Spinal cord (tissue), 10 donors: ENCODE measurements at places on chromosomes 3 and 15. TPM values are rescaled to one million over a fixed set of nuclear protein-coding genes. Genes with fewer than 3 reads are reported as not detected.

DNA sequence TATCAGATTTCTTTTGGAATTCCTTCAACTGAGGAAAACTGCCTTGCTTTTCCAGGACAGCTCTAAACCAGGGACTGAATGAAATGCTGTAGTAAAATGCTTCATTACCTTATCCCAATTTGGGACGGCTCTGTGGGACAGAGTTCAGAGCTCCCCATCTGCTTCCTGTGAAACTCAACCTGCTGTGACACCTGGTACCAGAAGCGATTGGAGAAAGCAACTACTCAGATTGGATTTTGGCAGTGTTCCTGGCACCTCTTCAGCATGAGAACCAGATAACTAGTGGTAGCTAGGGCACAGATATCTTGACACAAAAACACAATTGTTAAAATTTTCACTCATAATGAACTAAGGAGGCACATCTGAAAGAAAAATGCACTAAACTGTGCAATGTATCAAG, 539.1 kb downstream of the SI start:
- H3K36me3 ChIP-seq = no peaks in the 10 kb centered on the region
- H3K4me1 ChIP-seq = no peaks in the 10 kb centered on the region
- no peak overlapping the region for H3K4me3 ChIP-seq
- H3K27ac ChIP-seq = no peak overlapping the region

The RARRES1 gene
- total RNA-seq = 10.2 TPM

DNA sequence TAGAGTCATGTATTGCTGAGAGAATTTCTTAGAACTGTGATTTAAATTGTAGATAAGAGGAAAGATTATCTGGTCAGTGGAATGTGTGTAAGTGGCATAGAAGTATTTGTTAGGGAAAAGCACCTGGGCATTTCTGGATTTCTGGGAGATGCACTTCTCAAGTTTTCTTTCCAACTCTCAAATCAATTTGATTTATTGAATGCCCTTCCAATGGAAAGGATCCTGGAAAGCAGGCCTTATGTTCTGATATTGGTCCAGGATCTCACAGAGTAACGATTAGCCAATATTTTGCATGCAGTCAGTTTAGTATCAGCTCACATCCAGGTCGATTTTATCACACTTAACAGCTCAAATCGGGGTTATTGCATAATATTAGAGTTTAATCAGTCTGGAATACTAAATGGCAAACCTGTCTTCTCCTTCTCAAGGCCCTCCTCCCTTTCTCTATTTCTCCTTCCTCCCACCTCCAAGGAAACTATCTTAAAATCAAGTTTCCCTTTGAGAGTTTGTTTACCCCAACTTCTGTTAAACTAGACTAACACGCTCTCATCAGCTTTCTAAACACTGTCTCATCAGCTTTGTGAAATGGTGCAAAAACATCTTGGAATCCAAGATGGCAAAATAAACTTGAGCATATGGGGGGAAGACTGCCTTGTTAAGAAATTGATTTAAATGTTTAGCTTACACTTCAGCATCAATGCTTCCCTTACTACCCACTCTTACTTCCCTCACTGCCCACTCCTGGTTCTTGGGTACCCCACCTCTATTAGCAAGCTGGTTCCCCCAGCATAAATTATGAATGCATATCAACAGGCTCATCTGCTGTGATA, 9.5 kb downstream of the SOX2 start:
- H3K27ac ChIP-seq = peak overlapping the region; percentile 88
- H3K27me3 ChIP-seq = peaks cover 96% of the 10 kb centered on the region
- DNase-seq = peak; percentile 13
- H3K36me3 ChIP-seq = peaks cover 3% of the 10 kb centered on the region
- peaks cover 37% of the 10 kb centered on the region for H3K4me1 ChIP-seq
- peak overlapping the region; percentile 74 for H3K4me3 ChIP-seq

GRCh38 chr3:124785973-124786372, 55.7 kb downstream of the UMPS start:
- peaks cover 16% of the 10 kb centered on the region for H3K4me1 ChIP-seq
- no peak overlapping the region for H3K27ac ChIP-seq
- no peak overlapping the region for H3K4me3 ChIP-seq
- H3K27me3 ChIP-seq = no peaks in the 10 kb centered on the region
- no peak for DNase-seq

DNA sequence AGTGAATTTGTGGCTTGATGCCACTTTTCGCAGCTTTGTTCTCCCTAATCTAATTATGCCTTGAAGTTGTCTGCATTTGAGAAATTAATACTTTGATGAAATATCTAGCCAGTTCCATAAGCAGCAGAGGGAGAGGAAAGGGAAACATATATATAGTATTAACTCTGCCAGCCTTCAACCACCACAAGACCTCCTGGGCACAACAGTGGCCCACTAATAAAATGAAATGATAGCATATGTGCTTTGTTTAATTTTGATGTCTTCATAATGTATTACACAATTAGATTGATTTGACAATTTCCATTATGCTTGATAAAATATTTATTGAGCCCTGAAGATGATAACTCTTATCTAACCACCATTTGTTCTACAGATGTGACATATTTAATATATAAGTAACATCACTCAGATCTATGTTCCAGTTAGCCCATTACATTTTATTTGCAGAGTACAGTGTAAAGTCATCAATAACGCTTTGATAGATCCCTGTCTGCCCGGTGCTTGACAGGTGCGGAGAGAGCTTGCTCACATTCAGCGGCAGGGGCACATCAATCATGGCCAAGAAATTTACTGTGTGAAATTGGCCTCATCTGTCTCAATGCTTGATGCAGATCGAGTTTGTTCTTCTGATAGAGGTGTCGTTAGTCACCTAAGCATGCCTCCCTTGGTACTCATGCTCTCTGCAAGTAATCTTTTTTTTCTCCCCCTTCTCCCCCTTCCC, 187.4 kb downstream of the MECOM start:
- no peak overlapping the region for H3K4me3 ChIP-seq
- H3K4me1 ChIP-seq = no peaks in the 10 kb centered on the region
- no peaks in the 10 kb centered on the region for H3K27me3 ChIP-seq
- no peak overlapping the region for H3K27ac ChIP-seq
- DNase-seq = peak; percentile 76

The FEM1B gene
- total RNA-seq = 86.7 TPM

DNA sequence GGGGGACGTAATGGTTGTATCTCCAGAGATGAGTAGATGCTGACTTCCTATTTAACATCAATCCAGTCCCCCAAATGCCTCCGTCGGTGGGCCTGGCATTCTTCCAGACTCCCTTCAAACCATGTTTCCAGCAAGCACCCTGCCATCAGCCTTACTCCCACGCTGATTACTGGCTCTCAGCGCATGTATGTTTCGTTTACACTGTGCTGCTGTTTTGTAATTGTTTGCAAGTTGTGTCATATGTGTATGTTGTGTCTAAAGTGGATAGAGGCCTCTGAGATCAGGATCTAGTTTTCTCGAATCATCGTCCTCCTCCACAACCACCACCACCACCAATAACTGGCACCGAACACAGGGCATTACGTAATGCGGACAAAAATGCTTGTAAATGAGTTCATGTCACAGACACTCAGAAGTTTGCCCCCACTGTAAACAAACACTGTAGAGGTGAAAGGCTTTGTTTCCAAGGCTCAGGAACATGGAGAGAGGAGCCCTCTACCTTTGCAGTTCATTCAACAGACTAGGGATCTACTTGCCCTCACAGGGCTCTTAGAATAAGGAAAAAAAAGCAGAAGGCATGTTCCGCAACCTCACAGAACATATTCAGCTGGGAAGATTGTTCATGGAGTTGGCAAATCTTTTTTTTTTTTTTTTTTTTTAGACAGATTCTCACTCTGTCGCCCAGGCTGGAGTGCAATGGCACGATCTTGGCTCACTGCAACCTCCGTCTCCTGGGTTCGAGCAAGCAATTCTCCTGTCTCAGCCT, 46.1 kb upstream of the SEMA4B start:
- H3K27me3 ChIP-seq = no peaks in the 10 kb centered on the region
- no peak overlapping the region for H3K4me3 ChIP-seq
- H3K4me1 ChIP-seq = peaks cover 19% of the 10 kb centered on the region
- H3K27ac ChIP-seq = no peak overlapping the region

- no peaks in the 10 kb centered on the region for H3K36me3 ChIP-seq
- H3K27me3 ChIP-seq = no peaks in the 10 kb centered on the region
- H3K4me1 ChIP-seq = no peaks in the 10 kb centered on the region
- H3K27ac ChIP-seq = no peak overlapping the region
Measured at GRCh38 chr3:18772699-18773305, 347.7 kb upstream of the SATB1 start.

The GOLGA6B gene
- not detected for total RNA-seq

GRCh38 chr3:195666-196065, 897 bp upstream of the CHL1 start:
- peaks cover 8% of the 10 kb centered on the region for H3K4me1 ChIP-seq
- no peaks in the 10 kb centered on the region for H3K27me3 ChIP-seq
- no peaks in the 10 kb centered on the region for H3K36me3 ChIP-seq

The TMCO5A gene
- not detected for total RNA-seq

- no peak for DNase-seq
- no peaks in the 10 kb centered on the region for H3K4me1 ChIP-seq
- H3K27me3 ChIP-seq = no peaks in the 10 kb centered on the region
- no peak overlapping the region for H3K27ac ChIP-seq
- no peaks in the 10 kb centered on the region for H3K36me3 ChIP-seq
Measured at GRCh38 chr15:91135201-91136130, 35.4 kb downstream of the SV2B start.

The AP3B2 gene
- 19.3 TPM for total RNA-seq

The SLC22A14 gene
- total RNA-seq = 0.10 TPM

The ST3GAL6 gene
- 14.2 TPM for total RNA-seq

GRCh38 chr3:127156338-127157050, 36.4 kb upstream of the PRR23E start:
- DNase-seq = no peak
- no peak overlapping the region for H3K4me3 ChIP-seq
- H3K36me3 ChIP-seq = no peaks in the 10 kb centered on the region
- H3K27me3 ChIP-seq = no peaks in the 10 kb centered on the region
- H3K27ac ChIP-seq = no peak overlapping the region

DNA sequence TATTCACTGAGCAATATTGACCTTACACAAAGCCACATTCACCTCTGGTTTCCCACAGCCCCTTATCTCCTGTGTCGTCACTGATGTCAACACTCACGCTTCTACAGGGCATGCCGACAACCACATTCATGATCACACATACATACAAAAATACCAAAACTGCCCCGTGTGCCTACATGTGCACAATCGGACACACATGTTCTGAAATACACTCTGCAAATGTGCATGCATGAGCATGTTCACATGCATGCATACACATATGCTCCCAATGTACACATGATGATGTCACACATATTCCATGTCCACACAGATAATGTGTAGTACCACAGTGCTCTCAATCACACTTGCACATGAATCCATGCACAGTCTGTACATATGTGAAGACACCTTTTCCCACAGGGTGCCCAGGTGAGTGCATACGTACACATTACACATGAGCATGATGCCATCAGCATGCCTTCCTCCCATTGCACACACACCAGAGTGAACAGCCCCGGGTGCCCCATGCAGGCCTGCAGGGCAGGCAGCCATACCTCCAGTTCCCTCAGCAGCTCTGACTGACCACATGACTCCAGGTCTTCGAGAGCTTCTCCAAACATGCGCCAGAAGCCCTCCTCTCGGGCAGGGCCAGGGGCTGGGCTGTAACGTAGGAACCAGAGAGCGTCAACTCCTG, 37.0 kb downstream of the GRIP2 start:
- H3K36me3 ChIP-seq = peaks cover 25% of the 10 kb centered on the region
- no peak overlapping the region for H3K4me3 ChIP-seq

DNA sequence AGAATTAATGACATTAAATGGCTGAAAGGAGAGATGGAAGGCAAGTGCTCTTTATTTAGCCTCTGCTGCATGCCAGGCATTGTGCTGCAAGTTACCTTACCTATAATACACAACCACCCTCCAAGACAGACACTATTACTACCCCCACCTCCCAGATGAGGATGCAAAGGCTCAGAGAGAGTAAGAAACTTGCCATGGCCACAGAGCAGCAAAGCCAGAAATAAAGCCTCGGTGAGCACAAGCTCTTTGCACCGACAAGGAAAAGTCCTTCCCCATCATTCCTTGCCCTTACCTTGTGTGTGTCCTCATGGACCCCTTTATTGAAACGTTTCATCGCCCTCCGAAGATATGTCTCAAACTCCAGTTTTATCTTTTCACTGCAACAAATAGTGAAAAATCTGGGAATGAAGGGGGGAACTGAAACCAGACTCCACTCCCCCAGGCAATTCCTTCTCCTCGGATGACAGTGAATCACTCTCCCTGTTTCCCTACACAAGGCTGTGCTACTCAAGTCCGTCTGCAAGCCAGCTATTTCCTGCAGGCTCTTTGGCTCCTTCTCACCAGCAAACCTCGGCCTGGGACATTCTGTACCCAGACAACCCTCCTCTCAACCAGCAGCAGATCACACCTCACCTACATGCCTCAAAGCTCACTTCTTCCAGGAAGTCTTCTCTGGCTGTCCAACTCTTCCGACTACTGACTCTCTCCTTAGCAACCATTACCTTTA, 11.4 kb downstream of the XPC start:
- peaks cover 56% of the 10 kb centered on the region for H3K36me3 ChIP-seq
- no peak for DNase-seq
- no peak overlapping the region for H3K27ac ChIP-seq
- no peaks in the 10 kb centered on the region for H3K27me3 ChIP-seq
- no peak overlapping the region for H3K4me3 ChIP-seq

The SPINK8 gene
- 1.0 TPM for total RNA-seq

The CEMIP gene
- 257 TPM for total RNA-seq

DNA sequence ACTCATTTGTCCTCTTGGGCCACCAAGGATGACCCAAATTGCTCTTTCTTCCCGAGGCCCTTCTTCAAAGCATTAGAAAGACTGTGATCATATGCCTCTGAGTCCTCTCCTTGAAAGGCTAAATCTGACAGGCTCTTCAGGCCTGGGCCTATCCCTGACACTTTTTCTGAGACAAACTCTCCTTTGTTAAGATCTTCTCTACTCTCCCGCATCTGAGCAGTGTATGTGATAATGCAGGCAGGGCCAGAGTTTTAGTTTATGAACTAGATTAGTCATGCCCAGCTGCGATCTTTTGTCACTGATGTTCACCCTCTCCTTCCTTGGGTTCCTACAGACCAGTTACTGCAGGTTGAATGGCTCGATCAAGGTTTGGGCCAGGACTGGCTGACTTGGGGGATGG, 39.2 kb downstream of the MASP1 start:
- no peaks in the 10 kb centered on the region for H3K27me3 ChIP-seq
- no peak overlapping the region for H3K4me3 ChIP-seq
- peaks cover 25% of the 10 kb centered on the region for H3K36me3 ChIP-seq

DNA sequence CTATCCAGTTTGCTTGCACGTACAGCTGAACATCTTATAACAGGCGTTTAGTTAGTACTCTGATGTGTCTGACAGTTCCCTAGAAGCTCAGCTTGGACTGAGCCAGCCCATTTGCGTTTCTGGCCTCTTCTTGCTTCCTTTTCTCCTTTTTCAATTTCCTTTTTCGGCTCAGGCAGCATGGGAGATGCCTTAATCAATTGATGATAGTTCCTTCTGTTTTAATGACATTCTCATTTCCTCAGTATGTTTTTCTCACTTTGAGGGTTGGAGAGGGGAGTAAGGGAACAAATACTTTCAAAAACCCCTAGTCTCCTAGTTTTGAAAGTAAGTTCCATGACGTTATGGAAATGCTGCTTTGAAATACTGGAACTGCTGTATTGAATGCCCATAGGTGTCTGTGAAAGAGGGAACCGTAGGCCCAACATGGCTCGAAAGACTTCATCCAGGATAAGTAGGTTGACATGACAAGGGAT, 18.9 kb downstream of the IL1RAP start:
- no peak overlapping the region for H3K4me3 ChIP-seq
- DNase-seq = no peak
- peaks cover 8% of the 10 kb centered on the region for H3K4me1 ChIP-seq

- H3K27ac ChIP-seq = no peak overlapping the region
- DNase-seq = peak; percentile 32
- no peaks in the 10 kb centered on the region for H3K27me3 ChIP-seq
Measured at GRCh38 chr15:59268168-59268851, 61.7 kb downstream of the LDHAL6B start.

GRCh38 chr3:197253238-197253947, 45.0 kb downstream of the DLG1 start:
- H3K4me3 ChIP-seq = no peak overlapping the region
- no peaks in the 10 kb centered on the region for H3K4me1 ChIP-seq
- no peak overlapping the region for H3K27ac ChIP-seq
- no peaks in the 10 kb centered on the region for H3K27me3 ChIP-seq
